ENCODE measurements at places on chromosomes 6 and 20.

GRCh38 chr20:34834459-34834893, 9.0 kb upstream of the NCOA6 start:
- DNase-seq, result peak; percentile 75

DNA sequence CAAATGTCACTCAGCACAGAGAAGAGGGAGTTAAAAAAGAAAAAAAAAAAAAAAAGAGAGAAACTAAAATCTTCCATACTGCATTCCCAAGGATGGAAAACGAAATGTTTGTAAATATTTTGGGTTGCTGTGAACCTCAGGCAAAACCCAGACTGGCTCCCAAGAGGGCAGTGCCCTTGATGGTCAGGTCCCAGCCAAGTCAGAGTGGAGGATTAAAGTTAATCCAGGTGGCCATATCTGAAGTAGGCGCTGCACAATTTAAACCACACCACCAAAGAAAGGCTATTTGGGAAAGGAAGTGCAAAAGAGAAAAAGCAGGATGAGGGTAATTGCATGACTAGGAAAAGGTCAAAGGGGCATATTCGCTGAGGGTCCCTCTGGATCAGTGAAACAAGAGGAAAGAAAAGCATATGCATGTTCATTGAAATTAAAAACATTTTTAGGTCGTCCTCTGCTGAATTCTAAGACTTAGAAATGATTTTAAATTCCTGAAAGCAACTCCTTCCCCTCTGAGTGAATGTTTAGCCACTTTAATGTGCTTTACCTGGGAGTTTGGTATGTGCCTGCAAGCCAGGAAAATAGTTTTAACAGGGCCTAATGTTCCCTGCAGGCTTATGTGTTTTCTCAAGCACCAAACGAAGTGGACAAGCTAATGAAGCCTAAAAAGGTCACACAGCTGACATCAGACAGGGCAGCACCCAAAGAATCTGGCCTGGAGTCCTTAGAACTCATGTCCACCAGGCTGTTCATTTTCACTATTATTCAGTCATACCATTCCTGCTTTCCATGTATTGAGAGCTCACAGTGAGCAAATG, 159.1 kb downstream of the HACE1 start:
- DNase-seq, result no peak

DNA sequence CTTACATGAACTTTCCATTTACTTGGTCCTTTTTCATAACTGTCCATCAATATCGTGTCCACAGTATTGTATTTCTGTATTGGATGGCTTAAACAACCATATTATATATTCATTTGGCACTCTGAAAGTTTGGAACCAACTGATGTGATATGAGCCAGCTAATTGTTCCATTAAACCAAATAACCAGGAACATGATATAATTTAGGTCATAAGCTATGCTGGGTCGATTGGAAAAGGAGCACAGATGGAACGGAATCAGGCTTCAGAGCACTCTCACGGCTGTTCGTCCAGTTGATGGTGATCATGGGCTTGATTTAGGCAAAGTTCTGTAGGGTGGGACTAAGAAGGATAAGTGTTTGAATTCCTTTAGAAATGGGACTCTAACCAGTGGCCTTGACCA, 142.7 kb downstream of the DNAH8 start:
- DNase-seq, result no peak

DNA sequence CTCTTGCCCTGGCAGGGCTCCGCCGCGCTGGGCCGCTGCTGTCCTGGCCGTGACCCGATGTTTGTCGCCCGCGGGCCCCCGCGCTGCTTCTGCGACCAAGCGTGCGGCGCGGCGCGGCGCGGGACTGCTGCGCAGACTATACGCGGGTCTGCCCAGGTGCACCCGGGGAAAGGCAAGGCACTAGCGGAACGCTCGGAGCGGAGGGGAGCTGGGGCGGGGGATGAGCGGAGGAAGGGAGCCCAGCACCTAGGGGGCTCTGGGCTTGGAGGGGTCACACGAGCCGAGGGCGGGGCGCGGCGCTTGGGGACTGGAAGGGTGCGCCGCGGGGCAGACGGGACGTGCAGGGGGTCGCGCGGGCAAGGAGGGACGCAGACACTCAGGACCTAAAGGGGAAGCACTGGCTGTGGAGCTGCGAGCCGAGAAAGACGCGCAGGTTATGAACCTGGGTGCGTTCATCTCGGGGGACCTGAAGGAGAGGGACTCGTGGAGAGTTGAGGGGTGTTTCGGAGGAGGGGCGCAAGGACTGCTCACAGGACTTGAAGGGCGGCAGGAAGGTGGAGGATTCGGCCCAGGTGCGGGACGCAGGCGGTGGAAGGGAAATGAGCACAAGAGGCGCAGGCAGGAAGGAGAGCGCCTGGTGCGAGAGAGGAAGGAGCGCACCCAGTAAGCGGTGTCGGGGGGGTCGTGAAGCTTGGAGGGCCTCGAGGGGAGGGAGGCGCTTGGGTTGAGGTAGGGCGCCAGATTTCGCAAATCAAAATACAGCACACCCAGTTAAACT, 40.8 kb upstream of the ZNFX1 start:
- no peak for DNase-seq
